B cell (primary cell): ENCODE measurements at places on chromosomes 16 and 17. TPM values are rescaled to one million over a fixed set of nuclear protein-coding genes. Genes with fewer than 3 reads are reported as not detected.

DNA sequence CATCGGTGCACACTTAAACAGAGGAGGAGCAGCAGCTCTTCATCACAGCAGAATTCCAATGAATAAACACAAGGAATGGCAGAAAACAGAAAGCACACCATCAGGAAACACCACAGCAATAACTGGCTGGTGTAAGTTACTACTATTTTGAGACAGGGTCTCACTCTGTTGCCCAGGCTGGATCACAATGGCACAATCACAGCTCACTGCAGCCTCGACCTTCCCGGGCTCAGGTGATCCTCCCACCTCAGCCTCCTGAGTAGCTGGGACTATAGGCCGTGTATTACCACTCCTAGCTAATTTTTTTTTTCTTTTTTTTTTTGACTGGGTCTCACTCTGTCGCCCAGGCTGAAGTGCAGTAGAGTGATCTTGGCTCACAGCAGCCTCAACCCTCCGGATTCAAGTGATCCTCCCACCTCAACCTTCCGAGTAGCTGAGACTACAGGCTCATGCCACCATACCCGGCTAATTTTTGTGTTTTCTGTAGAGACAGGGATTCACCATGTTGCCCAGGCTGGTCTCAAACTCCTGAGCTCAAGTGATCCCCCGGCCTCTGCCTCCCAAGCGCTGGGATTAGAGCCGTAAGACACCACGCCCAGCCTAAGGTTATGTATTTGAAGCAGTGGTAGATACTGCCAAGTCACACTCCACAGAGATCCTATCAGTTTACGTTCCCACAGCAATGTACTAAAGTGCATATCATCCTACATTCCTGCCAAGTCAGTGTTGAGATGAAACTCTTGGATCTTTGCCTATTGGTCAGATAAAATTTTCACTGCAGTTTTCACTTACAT lies 20.7 kb downstream of the TRAP1 start:
- no peak for DNase-seq

DNA sequence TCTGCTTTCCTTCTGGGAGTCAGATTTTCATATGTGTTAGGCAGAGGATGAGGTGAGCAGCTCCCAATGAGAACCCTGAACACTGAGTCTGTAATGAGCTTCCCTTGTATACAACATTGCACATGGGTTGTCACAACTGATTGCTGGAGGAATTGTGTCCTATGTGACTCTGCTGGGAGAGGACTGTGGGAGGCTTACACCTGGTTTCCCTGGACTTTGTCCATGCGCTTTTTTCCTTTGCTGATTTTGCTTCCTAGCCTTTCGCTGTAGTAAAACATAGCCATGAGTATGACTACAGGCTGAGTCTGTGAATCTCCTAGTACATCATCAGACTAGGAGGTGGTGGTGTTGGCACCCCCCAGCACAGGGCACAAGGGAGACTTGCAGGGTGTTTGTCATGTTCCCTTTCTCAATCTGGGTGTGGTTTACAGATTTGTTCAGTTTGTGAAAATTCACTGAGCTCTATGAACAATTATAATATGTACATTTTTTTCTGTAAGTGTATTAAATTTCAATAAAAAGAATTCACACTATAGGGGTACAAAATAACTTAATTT lies 1.7 kb upstream of the PLK1 start:
- no peak for DNase-seq

DNA sequence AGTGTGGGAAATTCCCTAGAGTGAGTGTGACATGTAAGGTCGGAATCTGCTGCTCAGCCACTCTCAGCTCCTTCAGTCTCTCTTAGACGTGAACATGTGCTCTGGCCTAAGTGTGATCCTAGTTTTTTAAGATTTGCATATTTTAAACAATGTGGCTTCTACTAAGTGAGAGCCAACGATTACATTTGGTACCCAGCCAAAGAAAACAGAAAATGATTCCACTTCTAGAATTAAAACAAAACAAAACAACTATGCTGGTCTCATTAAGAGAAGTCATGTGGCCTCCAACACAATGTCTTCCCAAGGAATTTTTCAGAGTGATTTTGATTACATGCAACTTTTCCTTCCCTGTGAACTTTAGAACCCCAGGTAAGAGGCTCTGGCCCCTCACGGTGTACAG lies 10.1 kb downstream of the TMEM238L start:
- no peak for DNase-seq

- no peak for DNase-seq
Observed at GRCh38 chr17:82835766-82836512, 3.9 kb downstream of the ZNF750 start.

DOK4 gene
- 0.49 and 2.5 TPM in 2 replicates for polyA plus RNA-seq
